ENCODE measurements at places on chromosomes 7 and 10.

DNA sequence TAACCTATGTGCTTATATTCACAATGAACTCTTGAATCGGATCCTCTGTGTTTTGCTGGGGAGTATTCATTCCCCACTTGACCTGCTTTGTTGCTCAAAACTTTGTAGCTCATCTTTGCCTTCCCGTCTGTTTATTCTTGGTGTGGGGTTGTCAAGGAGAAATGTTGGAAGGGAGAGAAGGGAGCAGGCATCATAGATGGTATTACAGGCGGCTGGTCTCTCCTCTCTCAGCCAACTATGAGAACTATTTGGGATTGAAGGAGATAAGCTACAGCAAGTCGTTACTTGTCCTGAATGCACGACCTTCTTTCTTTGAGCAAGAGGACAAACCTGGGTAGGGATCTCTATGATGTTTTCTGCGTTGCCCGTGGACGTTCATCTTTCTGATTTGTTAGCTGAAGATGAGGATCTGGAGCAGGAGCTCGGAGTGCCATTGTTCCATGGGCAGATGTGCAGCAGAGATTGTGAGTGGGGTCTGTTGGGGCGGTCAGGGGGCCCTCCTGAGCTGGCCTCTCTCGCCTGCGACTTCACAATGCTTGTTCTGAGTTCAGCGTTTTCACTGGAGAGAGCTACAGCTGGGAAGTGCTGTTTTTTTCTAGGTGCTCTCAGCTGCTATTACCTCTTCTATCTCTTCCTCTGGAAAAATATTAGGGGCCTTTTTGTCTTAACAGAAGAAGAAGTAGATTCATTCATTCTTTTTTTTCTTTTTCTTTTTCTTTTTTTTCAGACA lies 126.9 kb upstream of the KLF6 start:
- DNase-seq = no peak

- DNase-seq = no peak
These were observed 621.2 kb downstream of the SDK1 start for GRCh38 chr7:3922175-3922635.

GRCh38 chr7:26880852-26881251 lies 16.5 kb upstream of the SKAP2 start:
- no peak for DNase-seq

DNA sequence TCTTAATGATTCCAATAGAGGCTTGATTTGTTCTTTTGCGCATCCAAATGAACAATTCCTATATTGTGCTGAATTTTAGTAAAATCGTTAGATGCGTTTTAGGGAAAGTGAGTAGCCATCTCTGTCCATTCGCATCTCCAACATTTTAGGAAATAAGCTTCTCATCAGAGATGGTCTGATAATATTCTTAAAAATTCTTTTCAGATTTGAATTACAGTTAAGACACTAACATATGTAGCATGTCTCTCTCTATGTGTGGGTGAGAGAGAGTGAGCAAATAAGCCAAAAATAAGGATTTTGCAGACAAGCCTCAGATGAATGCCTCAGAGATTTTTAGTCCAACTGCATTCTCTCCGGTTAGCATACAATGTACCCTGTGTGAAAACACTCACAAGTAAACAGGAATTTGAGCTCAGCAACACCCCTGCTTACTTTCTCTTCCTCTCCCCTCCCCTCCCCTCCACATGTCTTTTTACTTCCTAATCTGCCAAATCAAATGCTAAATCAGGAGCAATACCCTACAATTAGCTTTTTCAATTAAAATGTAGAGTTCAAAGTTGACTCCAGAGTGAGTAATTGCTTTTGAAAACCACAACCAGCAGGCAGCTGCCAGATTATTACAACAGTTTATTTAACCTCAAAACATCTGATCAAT lies 354.4 kb downstream of the CRPPA start:
- DNase-seq = peak; percentile 75

GRCh38 chr7:16398146-16399017 lies 23.0 kb downstream of the CRPPA start:
- DNase-seq = no peak

- no peak for DNase-seq
These were observed 48.4 kb downstream of the SFMBT2 start for GRCh38 chr10:7362471-7362870.

DNA sequence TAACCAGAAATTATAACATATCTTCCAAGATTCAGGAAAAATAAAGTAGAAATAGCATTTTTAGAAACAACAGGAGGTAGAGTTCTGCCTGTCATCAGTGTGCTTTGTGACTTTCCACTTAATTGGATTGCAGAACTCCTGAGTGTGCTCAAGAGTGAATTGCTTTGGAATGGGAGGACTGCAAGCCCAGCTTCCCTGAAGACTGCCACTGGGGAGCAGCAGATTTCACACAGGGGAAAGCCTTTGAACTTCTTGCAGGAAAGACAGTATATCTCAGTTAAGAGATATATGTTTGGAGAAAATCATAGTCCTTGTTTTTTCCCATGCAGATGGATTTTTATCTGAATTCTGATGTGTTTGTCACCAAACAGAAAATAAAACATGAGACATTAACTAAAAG lies 124.5 kb downstream of the TMEM168 start:
- no peak for DNase-seq

DNA sequence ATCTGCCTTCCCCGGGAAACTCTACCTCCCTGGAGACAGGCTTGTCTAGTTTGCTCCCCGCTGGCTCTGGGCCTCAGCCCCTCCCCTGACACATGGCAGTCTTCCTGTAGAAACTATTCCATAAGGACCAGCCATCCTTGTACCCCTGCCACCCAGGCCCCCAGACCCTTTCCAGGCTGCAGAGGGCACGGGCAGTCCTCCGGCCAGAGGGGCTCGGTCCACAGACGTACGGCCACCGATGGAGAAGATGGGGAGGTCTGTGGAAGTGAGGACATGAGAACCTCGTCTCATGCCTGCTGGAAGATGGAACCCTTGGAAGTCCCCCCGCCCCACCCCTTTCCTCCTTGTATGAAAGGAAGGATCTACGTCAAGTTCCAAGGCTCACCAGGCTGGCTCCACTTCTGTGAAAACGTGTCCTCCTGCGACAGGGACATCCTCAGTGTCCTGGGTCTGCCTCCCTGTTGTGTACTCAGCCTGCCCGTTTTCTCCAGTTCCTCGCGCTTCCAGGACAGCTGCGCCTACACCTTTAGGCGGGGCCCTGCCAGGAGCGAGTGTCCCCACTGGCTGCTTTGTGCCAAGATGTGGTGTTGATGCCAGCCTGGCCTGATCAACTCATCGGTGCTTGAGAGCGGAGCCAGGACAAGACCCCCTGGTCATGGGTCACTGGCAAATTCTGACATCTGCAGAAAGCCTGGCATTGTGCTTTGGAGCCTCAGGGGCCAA lies 414.9 kb downstream of the GLRX3 start:
- DNase-seq = no peak

GRCh38 chr7:112770051-112770450 lies 20.1 kb downstream of the TMEM168 start:
- DNase-seq = no peak

DNA sequence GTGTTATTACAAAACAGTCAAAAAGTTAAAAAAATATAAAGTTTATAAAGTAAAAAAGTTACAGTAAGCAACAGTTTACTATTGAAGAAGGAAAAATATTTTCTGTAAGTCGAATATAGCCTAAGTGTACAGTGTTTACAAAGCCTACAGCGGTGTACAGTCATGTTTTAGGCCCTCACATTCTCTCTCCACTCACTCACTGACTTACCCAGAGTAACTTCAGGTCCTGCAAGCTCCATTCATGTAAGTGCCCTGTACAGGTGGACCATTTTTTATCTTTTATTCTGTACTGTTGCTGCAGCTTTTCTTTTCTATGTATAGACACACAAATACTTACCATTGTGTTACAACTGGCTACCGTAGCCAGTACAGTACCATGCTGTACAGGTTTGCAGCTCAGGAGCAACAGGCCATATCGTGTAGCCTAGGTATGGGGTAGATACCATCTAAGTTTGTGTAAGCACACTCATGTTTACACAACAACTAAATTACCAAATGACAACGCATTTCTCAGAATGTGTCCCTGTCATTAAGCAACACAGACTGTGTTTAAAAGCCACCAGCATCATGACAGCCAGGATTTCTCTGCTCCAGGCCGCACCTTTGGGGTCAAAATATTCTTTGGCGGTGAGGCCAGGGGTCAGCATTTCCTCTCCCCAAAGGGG lies 67.2 kb downstream of the DLG5 start:
- no peak for DNase-seq

GRCh38 chr7:155953781-155954549 lies 141.7 kb upstream of the SHH start:
- no peak for DNase-seq

DNA sequence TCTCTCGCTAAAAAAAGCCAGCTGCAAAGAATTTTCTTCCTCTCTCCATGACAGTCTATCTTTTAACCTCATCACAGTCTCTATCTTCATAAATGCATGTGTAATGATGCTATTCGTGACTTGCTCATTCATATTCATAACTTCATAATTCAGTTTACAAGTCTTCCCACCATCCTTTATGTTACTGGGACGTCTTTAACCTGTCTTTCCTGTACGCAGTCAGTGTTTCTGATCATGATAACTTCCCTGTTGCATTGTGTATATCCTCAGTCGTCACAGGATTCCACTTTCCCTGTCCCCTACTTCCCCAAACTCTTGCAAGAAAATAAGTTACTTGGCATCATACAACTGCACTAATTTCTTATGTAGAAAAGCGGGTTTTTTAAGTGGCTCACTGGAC lies 165.6 kb upstream of the ASAH2 start:
- no peak for DNase-seq

DNA sequence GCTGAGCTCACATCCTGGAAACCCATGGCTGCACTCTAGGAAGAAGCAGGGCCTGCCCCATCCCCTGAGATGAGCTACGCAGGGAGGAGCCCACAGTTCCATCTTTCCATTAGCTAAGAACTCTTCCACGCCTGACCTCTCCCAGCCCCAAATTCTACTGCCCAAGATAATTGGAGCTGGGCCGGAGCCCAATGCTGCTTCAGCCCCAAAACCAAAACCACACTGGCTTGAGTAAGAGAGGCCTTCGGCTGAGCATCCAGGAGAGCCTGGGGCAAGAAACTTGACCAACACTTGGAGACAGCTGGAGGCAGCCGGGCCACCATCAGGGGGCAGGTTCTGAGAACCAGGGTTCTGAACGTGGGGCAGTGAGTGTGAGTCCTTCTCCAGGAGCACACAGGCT lies 116.1 kb upstream of the ZMIZ1 start:
- no peak for DNase-seq

GRCh38 chr10:100600218-100600617 lies 64.5 kb downstream of the HIF1AN start:
- no peak for DNase-seq

GRCh38 chr7:8149222-8149621 lies 112.7 kb downstream of the ICA1 start:
- DNase-seq = no peak

DNA sequence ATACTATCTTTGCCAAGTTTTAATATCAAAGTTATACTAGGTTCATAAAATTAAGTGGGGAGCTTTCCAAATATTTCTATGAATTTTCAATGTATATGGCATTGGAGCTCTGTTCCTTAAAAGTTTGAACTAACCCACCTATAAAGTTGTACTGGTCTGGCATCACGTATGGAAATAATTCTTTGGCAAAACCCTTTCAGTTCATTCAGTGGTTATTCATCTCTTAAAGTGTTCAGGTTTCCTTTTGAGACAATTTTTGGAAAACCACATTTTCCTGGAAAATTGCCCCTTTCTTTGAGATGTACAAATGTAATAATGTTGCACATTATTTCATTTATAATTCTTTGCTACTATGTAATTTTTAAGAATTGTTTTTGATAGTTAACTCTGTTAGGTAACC lies 62.5 kb upstream of the INPP5A start:
- DNase-seq = no peak

GRCh38 chr10:67852761-67853160 lies 14.8 kb upstream of the DNAJC12 start:
- DNase-seq = no peak

DNA sequence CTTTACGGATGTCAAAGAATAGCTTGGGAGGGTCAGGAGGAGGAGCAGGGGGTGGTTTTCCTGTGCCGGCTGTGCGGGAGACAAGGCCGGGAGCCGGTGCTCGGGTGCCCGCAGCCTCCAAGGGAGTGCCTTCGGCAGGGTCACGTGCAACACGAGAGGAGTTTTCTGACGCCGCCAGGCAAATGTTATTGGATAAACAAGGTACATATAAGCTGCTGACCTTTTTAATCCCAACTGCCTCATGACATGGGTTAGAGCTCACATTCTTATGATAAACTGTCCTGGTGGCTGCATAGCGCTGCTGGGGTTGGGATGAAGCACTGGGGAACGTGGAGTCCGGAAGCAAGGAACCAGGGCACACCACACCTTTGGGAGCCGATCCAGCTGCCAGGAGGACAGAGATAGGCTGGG lies 124.8 kb upstream of the PDLIM1 start:
- no peak for DNase-seq

DNA sequence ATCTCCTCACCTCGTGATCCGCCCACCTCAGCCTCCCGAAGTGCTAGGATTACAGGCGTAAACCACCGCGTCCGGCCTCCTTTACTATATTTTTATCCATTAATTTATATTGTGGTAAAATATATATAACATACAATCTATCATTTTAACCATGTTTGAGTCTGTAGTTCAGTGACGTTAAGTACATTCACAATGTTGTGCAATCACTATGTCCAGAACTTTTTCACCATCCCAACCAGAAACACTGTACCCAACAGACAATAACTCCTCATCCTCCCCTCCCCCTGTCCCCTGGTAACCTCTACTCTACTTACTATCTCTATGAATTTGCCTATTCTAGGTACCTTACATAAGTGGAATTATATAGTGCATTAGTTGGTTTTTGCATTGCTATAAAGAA lies 297.5 kb upstream of the GALNT17 start:
- no peak for DNase-seq

All from NCI-H1694 treated with DMSO at 0.1 percent for 48 hours (cell line).